ENCODE measurements at places on chromosomes 5 and 9.
A peak's percentile ranks its signal among the peaks of the same experiment; 100 is the strongest.

- no peak for DNase-seq
Measured at GRCh38 chr5:589173-589572, 23.0 kb upstream of the CEP72 start.

DNA sequence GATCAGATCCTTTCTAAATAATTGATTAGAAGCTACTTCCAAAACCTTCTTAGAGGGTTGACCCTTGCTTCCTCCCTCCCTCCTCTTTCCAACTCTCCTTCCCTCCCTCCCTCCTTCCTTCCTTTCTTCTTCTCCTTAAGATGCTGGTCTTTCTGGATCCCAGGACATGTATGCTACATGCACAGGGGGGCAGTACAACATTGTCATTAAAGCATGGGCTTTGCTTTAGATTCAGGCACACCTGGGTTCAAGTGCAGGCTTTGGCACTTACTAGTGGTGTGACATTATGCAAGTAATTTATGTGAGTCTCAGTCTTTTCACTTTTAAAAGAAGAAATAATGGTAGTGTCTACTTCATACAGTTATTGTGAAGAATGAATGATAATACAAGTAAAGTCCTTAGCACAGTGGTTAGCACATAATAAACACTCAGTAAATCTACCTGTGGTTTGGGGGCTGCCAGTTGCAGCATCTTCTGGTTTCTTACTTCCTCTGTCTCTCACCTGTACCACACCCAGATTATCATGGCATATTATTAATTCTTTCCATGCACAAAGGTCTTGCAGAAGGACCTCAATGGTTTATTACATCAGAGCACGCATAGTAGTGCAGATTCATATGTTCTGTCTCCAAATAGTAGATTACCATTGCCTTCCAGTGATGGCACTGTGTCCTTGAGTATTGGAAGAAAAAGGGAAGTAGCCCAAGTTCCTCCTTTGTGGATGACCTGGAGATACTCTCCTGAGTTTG lies 154.1 kb downstream of the ARHGAP26 start:
- DNase-seq, result peak; percentile 52

DNA sequence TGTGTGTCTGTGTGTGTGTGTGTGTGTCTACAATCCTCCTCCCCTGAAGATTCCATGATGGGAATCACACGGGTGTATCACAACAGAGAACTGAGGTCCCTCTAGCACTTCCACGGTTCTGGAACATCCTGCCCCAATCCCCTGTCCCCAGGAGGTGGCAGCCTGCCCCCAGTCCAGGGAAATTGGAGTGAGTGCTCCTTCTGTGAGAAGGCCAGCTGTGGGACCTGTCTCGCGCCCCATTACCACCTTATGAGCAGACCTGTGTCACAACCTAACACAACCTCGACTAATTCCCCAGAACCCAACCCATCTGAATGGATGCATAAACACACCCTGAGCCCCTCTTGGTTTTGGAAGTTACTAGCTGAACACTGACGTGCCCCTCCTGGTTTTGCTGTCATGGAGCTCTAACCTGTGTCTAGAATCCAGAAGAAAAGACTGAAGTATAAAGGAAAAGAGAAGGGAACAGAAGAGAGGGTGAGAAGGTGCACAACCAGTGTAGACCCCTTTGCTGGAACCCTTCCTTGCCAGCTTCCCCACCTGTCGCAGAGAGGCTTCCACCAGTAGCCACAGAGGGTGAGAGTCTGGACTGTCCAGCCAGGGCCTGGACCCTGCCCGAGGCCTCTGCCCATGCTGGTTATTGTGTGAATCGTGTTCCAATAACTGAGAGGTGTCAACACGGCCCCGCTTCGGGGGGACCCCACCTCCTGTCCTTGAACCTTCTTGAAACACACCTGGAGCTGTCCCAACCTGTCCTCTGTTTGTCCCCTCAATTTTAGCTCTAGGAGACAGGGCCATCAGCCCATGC lies 3.4 kb downstream of the BTNL9 start:
- DNase-seq, result no peak

DNA sequence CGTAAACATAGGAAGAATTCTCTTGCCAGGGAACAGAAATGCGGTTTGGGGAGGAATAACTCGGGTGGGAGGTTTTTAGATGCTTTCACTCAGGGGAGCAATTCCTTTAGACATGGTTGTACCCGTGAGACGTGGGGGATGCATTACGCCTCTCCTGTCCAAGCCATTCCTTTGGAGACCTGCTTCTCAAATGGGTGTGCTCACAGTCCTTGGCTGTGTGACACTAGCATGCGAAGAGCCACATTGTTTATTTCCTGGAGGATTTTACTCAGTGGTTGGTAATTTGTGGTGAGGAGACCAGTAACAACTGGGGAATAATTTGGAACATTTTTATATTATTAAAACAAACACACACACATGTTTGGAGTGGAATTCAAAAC lies 18.5 kb downstream of the COL15A1 start:
- DNase-seq, result peak; percentile 94

DNA sequence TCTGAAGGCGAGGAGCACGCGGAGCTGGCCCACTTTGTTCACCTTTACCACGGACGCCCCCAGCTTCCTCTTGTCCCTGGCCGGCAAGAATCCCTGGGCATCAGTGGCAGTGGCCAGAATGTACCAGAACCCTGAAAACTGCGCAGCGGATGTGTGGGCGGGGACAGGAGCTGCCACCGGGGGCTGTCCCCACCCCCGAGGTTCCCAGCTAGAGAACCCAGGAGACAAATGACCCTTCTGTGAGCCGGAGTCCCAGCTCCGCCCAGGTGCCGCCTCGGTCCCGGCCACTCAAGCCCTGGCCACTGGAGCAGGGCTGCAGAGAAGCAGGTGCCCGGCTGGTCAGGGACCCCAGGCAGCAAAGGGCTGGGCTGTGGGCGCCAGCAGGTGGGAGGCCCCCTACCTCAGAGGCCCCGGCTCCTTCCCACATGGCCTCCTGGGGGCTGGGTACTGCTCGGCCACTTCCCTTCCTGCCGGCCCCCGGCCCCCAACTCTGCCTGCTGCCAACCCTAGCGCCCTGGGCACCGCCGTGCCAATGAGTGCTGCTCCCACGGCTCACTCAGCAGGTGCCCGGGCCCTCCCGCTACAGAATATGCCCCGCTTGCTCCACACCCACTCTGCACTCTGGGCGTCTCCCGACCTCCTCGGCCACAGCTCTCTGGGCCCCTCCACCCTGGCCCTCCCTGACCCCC lies 713 bp downstream of the LCN10 start:
- DNase-seq, result no peak

- peak; percentile 20 for DNase-seq
Measured at GRCh38 chr9:113520109-113520642, 56.6 kb downstream of the RGS3 start.

GRCh38 chr5:107067395-107067794 lies 603.3 kb downstream of the EFNA5 start:
- no peak for DNase-seq

GRCh38 chr5:93406971-93407401 lies 174.0 kb downstream of the NR2F1-AS1 start:
- DNase-seq, result no peak

DNA sequence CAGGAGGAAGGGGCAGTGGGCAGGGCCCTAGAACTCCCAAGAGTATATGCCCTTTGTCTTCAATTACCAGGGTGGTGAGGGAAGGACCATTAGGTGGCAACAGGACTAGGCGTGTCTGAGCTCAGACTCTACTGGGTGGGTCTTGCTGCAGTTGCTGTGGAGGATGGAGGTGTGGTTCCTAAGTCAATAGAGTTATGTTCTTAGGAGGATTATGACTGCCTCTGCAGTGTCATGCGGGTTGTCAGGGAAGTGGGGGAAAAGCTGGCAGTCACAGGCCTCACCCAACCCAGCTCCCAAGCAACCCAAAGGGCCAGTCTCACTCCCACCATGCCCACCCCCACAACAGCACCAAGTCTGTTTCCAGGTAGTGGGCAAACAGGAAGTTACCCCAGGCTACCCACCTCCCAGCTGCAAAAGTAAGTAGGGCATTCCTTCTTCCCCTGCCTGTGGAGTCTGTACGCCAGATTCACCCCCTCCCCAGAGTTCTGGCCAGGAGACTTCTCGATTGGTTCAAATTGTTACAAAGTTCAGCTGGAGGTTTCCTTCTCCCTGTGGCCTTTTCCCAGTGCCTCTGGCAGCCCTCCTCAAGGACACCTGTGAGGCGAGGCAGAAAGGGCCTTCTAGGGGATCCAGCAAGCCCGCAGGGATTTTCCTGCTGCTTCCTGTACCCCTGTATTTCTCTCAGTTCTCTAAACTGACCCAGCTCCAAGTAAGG lies 145.3 kb downstream of the HINT1 start:
- no peak for DNase-seq

DNA sequence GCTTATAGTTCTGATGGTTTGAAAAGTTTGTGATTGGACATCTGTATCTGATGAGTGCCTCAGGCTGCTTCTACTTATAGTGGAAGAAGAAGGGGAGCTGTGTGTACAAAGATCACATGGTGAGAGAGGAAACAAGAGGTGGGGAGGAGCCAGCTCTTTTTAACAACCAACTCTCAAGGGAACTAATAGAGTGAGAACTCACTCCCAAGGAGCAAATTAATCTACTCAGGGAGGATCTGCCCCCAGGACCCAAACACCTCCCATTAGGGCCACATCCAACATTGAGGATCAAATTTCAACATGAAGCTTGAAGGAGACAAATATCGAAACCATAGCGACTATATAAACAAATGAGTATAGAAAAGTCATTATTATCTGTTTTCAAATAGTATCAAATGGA lies 64.7 kb upstream of the PRLR start:
- DNase-seq, result no peak

DNA sequence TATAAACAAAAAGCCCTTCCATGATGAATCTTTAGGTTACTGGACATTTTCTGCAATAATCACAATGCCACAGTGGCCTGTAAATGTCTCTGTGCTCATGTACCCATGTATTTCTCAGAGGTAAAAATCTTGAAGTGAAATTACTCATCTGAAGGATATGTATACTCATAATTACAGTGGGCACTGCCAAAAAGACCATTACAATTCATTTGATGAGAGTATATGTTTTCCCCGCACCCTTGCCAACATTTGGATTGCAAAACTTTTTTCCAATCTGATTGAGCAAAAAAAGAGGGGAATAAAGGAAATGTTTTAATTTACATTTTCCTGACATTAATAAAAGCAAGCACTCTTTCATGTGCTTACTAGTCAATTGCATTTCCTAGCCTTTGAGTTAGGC lies 110.5 kb downstream of the EPB41L4A start:
- DNase-seq, result no peak

GRCh38 chr5:144048259-144048856 lies 122.1 kb downstream of the YIPF5 start:
- no peak for DNase-seq

GRCh38 chr5:54602475-54602874 lies 84.9 kb downstream of the SNX18 start:
- DNase-seq, result no peak

DNA sequence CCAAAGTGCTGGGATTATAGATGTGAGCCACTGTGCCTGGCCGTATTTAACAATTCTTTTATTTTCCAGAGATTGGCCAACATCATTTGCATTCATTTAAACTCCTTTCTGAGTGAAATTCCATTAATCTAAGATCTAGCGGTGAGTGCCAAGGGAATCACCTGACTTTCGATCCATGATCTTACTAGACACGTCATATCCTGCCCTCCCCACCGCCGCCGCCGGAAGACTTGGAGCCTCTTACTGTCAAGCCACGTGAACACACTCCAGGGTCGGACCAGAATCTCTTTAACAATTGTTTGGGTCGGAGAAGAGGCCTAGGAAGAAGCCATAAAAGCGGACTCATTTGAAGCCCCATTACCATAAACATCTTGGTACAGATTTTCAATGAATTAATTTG lies 12.9 kb downstream of the INPP5E start:
- DNase-seq, result no peak

DNA sequence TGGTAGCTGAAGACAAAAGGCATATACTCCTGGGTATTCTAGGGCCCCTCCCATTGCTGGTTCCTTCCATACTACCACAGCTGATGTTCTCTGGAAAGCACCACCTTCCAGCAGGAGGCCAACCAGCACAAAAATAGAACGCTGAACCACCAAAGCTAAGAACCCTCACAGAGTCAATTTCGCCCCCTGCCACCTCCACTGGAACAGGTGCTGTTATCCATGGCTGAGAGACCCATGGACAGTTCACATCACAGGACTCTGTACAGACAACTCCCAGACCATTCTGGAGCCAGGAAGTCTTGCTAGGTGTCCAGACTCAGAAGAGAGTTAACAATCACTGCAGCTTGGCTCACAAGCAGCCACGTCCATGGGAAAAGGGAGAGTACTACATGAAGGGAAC lies 1851.5 kb upstream of the NUDT12 start:
- no peak for DNase-seq

GRCh38 chr9:73845539-73845938 lies 651.6 kb upstream of the RORB start:
- DNase-seq, result no peak

- DNase-seq, result no peak
Measured at GRCh38 chr9:78405461-78405860, 108.5 kb downstream of the PSAT1 start.

- DNase-seq, result peak; percentile 10
Measured at GRCh38 chr9:99635032-99635431, 186.7 kb upstream of the NR4A3 start.

- DNase-seq, result no peak
Measured at GRCh38 chr5:14313986-14314690, 171.0 kb downstream of the TRIO start.

- DNase-seq, result no peak
Measured at GRCh38 chr9:129221233-129221632, 43.2 kb upstream of the IER5L start.

- DNase-seq, result no peak
Measured at GRCh38 chr5:926417-927171, 33.9 kb downstream of the TRIP13 start.

DNA sequence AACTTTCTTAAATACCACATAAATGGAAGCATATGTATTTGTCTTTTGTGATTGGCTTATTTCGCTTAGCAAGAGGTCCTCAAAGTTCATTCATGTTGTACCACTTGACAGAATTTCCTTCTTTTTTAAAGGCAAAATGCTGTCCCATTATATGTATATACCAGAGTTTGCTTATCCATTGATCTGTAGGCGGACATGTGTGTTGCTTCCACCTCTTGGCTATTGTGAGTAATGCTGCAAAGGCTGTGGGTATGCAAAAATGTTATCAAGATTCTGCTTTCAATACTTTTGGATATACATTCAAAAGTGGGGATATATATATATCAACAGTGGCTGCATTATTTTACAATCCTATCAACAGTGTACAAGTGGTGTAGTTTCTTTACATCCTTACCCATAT lies 271.0 kb downstream of the PRR16 start:
- peak; percentile 7 for DNase-seq

- no peak for DNase-seq
Measured at GRCh38 chr5:10910261-10910660, 149.2 kb upstream of the DAP start.

- no peak for DNase-seq
Measured at GRCh38 chr5:74322191-74322590, 318.3 kb downstream of the ENC1 start.

DNA sequence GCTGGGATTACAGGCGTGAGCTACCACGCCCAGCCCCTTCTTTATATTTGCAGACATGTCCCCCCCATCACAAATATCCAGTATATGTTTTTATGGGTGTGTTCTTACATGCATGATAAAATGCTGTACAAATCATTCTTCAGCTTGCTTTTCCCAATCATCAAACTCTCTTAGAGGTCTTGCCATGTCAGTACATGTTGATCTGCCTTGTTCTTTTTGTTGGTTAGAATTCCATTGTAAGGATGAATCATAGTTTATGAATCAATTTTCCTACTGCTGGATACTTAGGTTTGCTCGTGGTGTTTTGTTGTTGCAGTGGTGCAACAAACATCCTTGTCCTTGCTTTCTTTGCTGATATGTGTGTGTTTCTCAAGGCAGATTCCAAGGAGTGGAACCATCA lies 79.9 kb upstream of the NEURL1B start:
- peak; percentile 8 for DNase-seq

Data from IMR-90 (cell line).